ENCODE measurements at places on chromosomes 1 and 21.

DNA sequence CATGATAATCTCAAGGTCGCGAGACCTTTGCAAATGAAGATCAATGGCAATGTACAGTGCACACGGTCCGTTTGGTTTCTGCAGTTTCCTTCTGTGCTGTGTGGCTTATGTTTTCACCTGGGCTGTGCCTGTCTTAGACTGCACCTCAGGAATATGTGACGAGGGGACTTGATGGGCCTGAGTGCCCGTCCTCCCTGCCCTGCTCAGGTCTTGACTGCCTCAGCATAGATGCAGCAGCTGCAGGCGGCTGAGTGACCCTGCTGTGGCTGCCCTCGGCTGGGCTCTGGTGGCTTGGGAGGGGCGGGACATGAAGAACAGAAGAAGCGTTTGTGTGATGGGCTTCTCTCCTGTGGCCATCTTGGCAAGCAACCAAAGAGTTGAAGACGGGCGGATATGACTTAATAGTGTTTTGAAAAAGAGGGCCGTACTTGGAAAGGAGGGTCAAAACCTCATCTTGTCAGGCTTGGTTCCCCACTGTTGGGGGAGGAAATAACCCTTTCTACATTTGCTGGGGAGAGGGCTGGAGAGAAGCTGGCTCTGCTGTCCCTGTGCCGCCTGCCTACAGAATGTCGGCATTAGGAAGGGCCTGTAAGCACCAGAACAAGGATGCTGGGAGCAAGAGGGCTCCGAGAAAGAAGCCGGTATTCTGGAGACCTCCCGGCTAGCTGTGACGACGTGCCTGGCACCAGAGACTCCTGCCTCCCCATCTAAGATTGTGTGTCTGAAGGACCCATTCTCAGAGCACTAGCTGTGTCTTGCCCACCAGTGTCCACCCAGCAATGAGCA is 7.1 kb downstream of the MYBPHL start:
- DNase-seq = no peak

DNA sequence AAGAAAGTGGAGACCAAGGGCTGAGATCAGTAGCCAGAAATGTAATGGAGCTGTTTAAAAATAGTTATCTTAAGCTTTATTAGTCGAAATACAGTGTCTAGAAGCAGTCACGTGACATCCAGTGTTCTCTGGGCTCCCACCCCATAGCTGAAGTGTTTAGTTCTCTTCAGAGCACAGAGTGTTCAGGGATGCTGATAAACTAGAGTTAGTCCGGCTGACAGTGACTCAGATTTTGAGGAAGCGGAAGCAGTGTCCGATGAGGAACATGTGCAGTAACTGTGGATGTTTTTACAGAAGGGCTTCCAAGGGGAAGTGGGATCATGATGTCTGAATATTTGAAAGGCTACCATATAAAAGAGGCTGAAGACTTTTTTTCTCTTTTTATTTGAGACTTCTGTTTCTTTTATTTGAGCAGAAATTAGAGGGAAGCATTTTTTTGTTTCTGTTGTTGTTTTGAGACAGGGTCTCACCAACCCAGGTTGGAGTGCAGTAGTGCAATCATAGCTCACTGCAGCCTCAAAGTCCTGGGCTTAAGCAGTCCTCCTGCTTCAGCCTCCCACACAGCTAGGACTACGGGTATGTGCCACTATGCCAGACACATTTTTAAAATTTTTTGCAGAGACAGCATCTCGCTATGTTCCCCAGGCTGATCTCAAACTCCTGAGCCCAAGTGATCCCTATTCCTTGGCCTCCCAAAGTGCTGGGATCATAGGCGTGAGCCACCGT is 124.2 kb downstream of the GALNT2 start:
- DNase-seq = no peak

- no peak for DNase-seq
These were observed 32.0 kb downstream of the INPP5B start for GRCh38 chr1:37914719-37915475.

- no peak for DNase-seq
These were observed 47.6 kb downstream of the KCNJ6 start for GRCh38 chr21:37868446-37869295.

DNA sequence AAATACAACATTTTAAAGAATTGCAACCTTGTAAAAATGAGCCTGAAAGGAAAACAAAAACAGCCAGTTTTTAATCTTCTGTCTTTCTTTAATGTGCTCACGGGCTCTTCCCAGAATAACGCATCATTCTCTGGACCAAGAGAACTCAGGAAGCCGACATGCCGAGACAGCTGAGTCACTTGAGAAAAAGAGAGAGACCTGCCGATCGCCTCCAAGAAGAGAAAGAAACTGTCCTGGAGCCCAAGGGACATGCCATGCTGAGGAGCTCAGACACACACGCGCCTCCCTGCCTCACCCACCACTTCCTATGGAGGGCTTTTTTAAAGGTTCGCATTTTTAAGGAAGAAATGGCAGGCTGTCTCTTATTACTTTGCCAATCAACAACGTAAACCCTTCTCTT is 176.4 kb downstream of the ZNF281 start:
- no peak for DNase-seq

DNA sequence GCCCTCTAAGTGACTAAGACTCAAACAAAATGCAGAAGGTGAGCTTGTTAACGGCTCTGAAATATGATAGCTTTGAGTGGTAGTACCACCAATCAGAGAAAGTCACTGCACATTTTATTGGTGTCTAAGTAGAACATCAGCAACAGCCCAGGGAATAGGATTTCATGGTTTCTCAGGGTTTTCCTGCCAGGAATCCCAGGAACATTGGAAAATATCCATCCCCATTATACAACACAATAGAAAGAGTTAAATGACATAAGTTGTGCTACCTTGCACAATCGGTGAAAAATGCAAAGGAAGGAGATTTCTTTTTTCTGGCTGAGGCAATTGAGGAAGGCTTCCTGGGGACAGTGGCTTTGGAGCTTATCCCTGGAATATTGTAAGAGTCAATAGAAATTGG is 283.1 kb downstream of the HLX start:
- DNase-seq = no peak

DNA sequence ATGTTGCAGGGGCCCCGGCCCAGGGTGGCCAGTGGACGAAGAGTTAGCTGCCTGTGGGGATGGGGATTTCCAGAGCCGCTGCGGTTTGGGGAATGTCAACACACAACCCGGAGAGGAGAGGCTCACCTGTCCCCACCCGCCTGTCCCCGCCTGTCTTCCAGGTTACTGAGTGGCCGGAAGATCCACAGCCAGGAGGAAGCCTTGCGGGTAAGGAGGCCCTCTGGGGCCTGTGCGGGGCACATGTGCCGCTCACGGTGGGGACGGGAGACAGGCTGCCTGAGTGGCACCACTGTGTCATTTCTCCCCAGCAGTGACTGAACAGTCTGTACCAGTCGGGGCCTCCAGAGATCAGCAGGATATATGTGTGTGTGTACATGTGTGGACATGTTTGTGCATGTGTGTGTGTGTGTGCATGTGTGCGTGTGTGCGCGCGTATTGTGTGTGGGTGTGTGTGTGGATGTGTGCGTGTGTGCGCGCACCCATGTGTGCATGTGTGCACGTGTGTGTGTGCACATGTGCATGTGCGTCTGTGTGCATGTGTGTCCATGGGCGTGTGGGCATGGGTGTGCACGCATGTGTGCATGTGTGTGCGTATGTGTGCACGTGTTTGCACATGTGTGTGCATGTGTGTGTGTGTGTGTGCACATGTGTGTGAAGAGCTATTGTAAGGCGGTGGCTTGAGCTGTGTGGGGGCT is 25.6 kb downstream of the CSTB start:
- DNase-seq = no peak

DNA sequence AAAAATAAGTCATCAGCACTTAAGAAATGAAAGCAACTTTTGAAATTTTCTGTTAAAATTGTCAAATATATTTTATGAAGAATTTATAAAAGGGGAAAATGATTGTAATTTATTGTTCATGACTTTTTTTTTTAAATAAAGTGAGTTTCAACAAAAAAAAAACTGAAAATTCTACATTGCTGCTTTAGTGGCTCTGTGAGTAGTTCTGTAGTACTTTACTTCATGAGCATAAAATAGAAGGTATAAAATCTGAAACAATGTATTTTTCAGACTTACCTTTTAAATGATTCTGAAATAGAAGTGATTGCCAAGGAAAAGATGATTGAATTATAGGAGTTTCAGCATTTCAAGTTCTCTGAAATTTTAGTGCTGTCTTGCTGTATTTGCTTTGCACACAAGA is 13.8 kb downstream of the PDIK1L start:
- no peak for DNase-seq

- no peak for DNase-seq
These were observed 55.8 kb upstream of the AJAP1 start for GRCh38 chr1:4598561-4598960.

GRCh38 chr1:196877964-196878363 is 9.9 kb upstream of the CFHR4 start:
- no peak for DNase-seq

- no peak for DNase-seq
These were observed 6.2 kb downstream of the RNF187 start for GRCh38 chr1:228493141-228494043.

Data from stimulated activated CD4-positive, alpha-beta T cell treated with anti-CD3 and anti-CD28 coated beads, Interleukin-4, amount 100 ng/mL, for 24 hours (primary cell).